ENCODE measurements at places on chromosomes 2 and 18. TPM values are rescaled to one million over a fixed set of nuclear protein-coding genes. Genes with fewer than 3 reads are reported as not detected.

- no peak for DNase-seq
Measured at GRCh38 chr2:177688844-177689243, 296.3 kb downstream of the AGPS start.

GRCh38 chr2:185984670-185985069, 246.1 kb downstream of the FSIP2 start:
- no peak for DNase-seq

- DNase-seq = peak; percentile 55
Measured at GRCh38 chr2:62014102-62014501, 108.6 kb downstream of the COMMD1 start.

DNA sequence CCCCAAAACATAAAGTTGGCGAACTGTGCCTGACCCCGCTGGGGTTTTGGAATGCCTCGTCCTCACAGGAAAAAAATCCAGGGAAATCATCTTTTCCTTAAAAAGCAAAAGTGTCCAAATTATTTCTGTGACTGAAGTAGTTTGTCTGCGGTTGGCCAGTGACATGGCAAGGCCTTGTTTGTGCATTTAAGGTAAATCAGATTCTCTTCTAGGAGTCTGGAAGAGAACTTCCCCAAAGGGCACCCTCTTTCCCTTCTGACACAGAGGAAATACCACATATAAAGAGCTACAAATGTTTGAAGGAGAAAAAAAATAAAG, 737 bp upstream of the CYB5A start:
- DNase-seq = no peak

DNA sequence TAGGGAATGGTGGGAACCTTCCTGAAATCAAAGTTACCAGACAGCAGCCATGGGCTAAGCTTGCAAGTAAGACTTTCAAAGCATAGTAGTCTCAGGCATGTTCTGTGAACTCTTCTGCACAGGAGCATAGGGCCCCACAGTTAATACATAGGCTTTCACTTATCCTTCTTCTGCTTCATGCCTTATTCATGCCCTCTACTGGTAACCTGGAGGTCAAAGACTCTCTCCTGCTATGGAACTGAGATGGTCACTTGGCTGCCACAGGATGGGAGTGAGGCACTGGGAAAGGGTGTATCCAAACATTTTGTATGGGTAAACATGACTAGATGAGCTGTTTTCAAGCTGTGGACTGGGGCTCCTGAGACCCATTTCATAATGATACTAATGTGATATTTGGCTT, 49.1 kb upstream of the ZNF638 start:
- DNase-seq = peak; percentile 4

The SLC30A3 gene
- total RNA-seq = not detected

Measured in mucosa of descending colon (tissue), 3 donors.